Activated CD4-positive, alpha-beta T cell treated with anti-CD3 and anti-CD28 coated beads for 4 hours (primary cell): ENCODE measurements at places on chromosomes 5 and 9.
A peak's percentile ranks its signal among the peaks of the same experiment; 100 is the strongest.

DNA sequence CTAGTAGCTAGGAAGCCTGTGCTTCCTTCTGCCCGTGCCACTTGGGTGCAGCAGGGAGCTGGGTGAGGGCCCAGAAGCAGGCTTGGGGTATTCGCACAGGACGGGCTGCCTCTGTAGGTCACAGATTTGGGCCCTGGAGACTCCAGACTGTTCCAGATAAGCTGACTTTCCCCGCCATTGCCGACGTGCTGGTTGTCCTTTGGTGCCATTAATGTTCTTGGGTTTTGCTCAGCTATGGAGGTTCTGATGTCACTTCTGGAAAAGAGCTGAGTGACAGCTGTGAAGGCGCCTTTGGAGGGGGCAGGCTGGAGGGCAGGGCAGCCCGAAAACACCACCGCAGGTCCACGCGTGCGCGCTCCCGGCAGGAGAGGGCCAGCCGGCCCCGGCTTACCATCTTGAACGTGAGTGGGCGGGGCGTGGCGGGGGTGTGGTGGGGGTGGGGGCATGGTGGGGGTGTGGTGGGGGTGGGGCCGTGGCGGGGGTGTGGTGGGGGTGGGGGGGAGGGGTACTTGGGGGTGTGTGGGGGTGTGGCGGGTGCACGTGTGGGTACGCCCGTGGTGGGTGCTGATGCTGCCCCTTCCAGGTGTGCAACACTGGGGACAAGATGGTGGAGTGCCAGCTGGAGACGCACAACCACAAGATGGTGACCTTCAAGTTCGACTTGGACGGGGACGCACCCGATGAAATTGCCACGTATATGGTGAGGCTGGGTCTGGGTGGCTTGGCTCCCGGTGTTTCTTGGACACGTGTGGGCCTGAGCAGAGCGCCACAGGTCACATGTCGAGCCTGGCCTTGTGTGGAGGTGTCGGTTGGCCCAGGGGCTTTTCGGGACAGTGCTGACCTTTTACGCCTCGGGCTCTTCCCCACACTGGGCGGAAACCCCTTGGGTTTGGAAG is 79.6 kb downstream of the WNK2 start:
- no peak for DNase-seq

GRCh38 chr5:131196331-131196730 is 25.6 kb downstream of the LYRM7 start:
- DNase-seq: no peak

GRCh38 chr9:37632479-37632878 is 18.3 kb upstream of the FRMPD1 start:
- DNase-seq: no peak

DNA sequence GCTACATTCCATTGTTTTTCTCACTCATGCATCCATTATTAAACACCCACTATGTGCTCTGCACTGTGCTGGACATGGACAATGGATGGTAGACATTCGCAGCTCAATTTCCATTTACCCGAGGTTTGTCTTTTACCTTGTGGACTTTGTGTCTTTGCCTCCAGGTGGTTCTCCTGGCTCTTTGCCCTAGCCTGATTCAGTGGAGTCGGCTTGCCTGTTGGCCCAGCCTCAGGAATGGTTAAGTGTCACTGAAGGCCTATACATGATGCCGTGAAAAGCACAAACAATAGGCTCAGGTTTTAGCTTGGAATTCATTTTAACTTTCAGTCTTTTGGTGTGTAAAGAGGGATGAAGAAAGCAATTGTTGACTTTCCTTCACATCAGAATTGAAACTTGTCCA is 16.5 kb upstream of the DMRT3 start:
- DNase-seq: no peak

GRCh38 chr5:100659080-100659795 is 124.1 kb downstream of the FAM174A start:
- no peak for DNase-seq

DNA sequence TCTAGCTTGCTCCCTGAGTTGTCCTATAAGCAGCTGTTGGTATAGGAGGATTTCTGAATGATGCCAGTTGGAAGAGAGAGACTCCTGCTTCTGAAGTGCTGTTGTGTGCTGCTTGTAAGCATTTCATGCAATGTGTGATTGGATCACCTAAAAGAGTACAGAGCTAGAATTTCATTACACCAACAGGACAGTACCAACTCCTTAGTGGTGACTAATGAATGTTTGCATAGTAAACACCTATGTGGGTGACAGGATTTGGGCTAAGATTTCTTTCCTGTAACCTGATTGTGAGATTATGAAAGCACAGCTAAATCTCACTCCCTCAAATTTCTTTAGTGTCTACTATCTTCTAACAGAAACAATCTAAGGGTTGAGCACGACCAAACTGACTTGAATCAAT is 67.0 kb downstream of the GCNT1 start:
- DNase-seq: no peak

DNA sequence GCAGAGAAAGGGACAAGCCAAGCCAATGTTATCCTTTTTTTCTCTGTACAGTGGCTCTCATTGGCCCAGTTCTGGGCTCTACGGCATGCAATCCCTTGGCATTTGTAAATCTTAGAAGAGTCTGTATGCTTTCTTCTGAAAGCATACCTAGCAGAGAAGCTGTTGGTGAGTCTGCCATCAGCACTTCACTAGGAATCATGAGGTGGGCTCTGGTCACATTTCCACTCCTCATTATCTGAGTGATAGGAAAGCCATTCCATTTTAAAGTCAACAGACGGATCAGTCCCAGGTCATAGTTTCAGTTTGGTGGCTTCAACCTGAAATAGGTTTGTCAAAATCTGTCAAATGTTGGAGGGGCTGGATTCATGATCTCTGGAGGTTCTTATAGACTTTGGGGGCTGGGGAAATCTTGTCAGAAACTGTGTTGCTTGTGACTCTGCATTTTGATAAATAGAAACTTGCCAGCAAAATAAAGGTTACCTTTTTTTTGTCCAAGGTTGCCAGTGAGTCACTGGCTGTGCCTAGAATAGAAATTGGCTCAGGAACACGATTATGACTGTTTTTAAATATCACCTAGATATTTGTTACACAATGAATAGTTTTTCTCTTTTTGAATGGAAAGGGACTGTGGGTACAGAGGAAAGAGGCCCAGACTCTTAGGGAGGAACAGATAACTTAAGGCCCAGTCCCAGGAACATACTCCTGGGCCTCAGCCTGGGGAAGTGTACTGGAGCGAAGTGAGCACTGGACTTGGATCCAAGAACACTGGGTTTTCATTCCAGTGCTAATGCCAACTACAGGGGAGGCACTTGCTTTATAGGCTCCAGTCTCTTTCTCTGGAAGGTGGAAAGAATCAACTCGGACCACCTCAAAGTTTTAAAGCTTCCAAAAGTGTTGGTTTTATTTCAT is 183.1 kb downstream of the NMUR2 start:
- DNase-seq: no peak

DNA sequence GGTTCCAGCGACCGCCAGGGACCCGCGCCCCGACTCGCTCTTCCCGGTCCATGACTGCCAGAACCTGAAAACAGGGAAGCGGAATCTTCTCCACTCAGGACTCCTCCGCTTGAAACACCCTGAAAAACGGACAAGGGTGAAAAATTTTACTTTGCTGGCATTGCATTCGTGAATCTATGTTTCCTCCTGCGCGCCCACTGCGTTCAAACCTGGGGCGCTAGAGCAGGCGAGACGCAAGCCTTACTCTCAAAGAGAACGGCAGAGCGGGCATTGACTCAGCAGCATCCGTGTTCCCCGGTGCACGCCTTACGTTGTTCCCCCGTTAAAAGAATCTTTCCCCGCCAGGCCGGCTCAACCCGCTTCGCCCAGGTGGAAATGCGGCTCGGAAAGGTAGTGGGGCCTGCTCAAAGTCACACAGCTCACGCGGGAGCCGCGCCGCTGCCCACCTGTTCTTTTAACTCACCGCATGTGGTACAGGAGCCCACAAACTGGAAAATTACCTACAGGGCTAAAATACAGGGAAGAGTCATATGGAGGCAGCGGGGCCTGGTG is 999 bp upstream of the DRD1 start:
- no peak for DNase-seq

DNA sequence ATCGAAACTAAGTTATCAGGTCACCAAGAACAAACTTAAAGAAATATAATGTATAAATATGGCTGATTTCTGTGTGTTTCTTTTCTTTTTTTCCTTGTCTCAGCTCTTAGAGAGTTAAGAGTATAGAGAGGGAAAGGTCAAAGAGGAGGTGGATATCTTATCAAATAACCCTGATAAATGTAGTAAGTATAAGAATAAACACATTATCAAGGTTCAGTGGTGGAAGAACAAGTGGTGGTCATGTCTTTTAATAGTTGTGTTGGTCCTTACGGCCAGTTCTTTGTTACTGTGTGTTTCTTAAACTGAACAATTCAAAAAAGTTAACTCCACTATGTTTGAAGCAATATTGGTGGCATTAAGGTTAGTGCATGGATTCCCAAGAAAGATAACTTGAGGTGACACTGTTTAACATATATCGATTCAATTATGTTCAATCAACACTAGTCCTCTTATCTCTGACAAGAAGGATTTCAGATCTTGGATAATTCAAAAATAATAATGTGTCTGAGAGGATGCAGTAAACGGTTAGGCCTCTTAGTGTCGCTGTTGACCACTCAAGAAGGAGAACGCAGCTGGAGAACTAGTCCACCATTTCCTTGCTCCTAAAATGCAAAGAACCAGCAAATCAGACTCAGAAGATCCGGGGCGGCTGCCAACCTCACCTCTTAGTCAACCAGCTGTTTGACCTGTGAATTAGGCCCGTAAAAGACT is at the start of gene PCDHGA3:
TSS of gene PCDHGA3 (plus strand) at position 588 of the 711 bp plus-strand sequence. CDS start 205 bp downstream, outside the sequence.
- DNase-seq: no peak

GRCh38 chr9:114851306-114851705 is 45.5 kb upstream of the TNFSF15 start:
- no peak for DNase-seq

DNA sequence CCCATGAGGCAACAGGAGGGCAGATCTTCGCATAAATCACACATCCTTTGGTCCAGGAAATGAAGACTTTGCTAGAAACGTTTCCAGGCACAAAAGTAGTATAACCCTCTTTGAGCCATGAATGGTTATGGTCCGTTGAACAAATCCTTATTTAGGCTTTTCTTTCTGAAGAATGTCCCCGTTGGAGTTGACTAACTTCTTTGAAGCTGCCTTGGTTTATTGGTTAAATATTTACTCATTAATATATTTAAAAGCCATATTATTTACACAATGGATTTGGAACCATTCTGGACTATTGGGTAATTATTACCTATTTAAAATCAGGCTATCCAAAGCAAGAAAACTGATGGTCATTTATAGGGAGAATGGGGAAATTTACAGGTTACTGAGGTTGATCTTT is 347.6 kb upstream of the SLC30A5 start:
- no peak for DNase-seq

DNA sequence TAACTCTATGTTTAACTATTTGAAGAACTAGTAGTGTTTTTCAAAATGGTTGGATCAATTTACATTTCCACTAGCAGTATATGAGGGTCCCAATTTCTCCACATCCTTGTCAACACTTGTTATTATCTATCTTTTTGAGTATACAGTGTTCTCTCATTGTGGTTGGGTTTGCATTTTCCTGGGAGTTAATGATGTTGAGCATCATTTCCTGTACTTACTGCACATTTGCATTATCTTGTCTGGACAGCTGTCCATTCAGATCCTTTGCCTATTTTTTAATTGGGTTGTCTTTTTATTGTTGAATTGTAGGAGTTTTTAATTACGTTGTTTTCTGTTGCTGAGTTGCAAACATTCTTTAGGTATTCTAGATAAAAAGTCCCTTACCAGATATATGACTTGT is 103.4 kb upstream of the LRRTM2 start:
- no peak for DNase-seq

- DNase-seq: no peak
Observed at GRCh38 chr9:91534374-91534773, 110.7 kb upstream of the NFIL3 start.

- DNase-seq: no peak
Observed at GRCh38 chr5:60195083-60195482, 301.6 kb upstream of the PDE4D start.

GRCh38 chr5:168575391-168576372 is 3.5 kb downstream of the PANK3 start:
- no peak for DNase-seq

DNA sequence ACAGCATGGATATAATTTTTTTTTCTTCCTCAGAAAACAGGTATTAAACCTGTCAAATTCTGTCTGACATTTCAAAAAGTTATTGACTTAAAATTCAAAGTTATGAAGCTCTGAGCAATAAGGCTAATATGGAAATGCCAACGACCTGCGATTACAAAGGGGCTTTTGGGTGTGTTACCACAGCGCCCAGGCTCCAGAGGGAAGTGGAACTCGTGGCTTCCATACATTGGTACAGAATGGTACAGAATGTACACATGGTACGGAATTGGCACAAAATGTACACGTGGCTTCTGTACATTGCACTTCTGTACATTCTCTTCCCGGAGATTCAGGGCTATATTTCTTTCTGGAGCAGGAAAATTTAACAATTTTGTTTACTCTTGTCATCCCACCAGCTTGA is 225.1 kb upstream of the TBCA start:
- no peak for DNase-seq

DNA sequence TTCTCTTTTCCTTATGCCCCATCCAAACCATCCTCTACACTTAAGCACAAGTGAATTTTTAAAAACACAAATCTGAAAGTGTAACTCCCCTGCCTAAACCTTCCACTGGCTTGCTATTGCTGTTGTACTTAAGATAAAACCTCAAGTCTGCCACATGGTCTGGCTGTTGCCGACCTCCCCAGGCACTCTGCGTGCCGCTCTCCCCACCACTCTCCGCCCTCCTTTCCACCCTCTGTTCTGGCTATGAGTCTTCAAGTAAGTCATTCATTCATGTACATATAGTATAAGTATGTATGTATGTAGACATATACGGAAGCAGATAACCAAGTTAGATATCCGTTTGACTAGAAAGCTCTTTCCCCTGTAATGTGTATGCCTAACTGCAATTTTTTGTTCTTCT is 94.7 kb upstream of the ANKRD55 start:
- peak; percentile 42 for DNase-seq

DNA sequence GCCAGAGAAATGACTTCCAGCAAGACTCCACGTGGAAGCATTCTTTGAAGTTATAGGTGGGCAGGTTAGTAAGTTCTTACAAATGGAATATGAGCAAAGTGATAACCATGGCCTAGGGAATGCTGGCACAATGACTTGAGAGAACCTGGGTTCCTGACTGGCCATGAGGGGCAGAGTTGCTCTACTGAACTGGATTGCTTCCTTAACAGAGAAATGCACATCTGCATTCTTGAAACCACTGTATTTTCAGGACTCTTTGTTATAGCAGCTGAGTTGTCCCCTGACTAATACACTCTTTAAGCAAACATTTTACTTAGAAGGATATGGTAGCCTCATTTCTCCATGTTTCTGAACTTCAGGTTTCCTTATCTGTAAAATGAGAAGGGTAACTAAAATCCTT is 108.3 kb upstream of the GNA14 start:
- DNase-seq: no peak

- no peak for DNase-seq
Observed at GRCh38 chr9:112505086-112505485, 18.5 kb downstream of the KIAA1958 start.

DNA sequence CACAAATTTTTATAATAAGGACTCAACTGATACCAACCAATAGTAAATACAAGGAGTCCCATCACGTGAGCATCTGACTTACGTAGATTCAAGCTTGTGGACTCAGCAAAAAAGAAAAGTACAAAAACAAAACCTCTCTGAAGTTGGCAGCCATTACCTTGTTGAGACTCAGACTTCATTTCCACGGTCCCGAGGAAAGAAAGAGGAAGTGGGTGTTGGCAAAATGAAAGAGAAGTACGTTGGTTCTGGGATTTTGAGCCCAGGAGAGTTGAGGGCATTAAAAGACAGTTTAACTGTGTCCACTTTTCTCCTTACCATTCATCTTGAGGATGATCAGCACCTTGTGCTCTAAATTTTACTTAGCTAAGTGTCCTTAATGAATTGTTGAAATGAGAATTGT is 26.7 kb downstream of the NCBP1 start:
- no peak for DNase-seq

- DNase-seq: no peak
Observed at GRCh38 chr5:104189909-104190308, 627.3 kb upstream of the NUDT12 start.
